ENCODE measurements at places on chromosomes 3 and 15.

- no peak for DNase-seq
These were observed 18.4 kb downstream of the SPATA12 start for GRCh38 chr3:57078635-57079473.

- no peak for DNase-seq
These were observed 197.6 kb upstream of the ZPLD1 start for GRCh38 chr3:102237181-102237580.

GRCh38 chr3:138066383-138066782, 49.0 kb downstream of the DZIP1L start:
- DNase-seq, result no peak

DNA sequence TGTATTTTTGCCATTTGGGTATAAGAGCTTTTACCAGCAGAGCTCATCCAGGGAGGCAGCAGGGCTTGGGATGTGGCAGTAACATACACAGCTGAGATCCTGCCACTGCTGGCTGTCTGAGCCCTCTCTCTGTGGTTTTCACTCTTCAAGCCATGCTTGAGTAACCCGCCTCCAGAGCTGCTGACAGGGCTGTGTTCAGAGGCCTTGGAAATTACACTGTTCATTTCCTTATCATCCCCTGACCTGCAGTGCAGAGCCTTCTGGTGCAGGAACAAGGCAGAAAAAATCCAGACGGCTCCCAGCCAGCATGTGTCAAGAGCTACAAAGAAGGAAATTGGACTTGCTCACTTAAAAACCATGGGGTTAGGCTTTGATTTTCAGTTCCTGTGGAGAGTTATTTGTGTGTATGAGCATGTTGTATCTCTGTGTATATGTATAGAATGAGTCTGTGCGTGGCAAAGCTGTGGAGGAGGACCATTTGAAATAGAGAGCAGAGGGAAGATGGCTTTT, 47.0 kb downstream of the ZNF609 start:
- DNase-seq, result no peak

GRCh38 chr3:183033746-183034145, 53.4 kb upstream of the DCUN1D1 start:
- DNase-seq, result no peak

DNA sequence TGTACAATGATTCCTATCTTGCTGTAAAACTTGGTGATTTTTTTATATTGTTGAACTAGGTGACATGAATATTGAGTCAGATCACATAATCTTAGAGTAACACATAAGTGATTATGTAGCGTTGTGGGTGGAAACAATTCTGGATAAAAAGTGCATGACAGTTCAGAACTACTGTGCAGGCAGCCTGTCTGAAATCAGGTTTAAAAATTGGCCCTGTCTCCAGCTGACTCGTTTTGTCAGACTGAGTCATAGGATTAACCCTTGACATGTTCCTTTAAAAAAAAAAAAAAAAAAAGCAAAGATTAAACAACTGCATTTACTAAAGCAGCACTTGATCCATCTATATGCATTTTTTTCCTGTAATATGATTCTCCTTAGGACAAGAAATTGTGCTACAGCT, 160.0 kb upstream of the CGNL1 start:
- no peak for DNase-seq

All from NCI-H1092 (cell line).